ENCODE measurements at places on chromosomes 4 and X.

DNA sequence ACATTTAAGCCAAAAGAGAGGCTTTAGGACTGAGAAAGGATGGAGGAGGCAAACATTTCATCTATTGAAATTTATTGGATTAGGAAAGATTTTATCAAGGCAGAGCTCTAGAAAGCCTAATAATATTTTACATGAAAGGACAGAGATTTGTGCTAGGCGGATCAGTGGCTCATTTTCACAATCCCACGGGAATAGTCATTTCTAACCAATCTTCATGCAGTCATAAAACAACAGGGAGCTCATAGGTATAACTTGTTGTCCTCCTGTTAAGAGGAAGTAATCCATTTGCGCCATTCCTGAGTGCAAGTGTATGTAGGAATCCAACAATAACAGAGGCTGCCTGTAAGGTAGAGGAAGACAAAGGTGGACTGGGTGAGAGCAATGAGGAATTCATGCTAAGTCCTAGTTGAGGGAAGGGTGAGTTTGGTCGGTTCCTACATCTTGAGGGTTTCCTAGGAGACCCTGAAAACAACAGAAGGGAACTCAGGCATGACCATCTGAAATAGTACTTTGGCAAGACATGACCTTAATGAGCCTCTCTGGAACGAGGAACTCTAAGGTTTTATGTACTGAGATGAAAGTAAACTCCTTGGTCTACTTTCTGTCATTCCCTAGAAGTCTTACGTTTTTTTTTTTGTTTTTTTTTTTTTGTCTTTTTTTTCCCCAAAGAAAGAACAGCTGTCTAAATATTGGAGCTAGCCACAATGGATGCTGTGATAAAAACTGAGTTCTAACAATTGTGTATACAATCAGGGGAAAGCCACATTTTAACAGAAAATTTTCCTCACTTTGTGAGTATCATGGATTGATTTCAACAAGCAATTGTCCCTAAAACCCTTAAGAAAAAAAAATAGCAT lies 89.7 kb downstream of the GEMIN8 start:
- no peak for DNase-seq

DNA sequence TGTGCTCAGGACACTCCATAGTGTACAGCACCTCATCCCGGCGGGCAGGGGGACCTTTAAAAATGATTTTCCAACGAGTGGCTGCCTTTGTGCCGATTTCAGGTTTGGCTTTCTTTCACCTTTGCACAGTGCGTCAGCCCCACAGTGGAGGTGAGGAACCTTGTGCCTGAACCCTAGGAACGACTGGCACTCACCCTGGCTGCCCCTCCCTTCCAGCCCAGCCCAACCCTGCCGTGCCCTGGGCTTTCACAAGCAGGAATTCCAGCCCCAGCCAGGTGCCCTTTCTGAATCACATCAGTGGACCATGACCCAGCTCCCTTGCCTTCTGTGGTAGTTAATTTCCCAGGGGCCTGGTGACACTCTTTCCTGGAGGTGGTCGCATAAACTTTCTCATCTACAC lies 1.3 kb downstream of the TMEM164 start:
- DNase-seq: no peak

DNA sequence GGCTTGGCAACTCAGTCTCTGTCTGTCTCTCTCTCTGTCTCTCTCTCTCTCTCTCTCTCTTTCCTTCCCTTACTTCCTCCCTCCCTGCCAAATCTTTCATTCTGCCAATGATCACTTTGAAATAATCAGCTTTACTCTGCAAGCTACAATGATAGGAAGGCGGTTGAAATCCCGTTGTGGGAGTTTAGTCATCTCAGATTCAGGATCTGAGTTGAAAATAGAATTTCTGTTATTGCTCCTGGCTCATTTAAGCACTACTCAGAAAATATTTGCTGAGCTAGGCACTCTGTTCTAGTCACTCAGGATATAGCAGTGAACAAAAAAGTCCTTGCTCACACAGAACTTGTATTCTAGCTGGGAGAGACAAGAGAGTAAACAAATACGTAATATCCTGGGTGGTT lies 56.3 kb upstream of the DCTD start:
- DNase-seq: no peak

DNA sequence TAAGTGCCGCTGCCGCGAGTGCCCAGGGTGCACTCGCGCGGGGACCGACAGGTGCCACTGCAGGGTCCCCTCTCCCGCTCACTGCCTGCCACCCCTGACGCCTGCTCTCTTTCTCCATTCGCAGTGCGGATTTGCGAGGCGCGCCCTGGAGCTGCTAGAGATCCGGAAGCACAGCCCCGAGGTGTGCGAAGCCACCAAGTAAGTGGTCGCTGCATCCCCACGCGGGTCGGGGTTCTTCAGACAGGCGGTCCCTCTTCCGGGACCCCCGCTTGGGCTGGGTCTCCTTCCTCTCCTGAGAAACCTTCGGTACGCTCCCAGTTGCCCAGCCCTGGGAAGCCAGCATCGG lies 547 bp downstream of the GUCY1A1 start:
- DNase-seq: no peak

DNA sequence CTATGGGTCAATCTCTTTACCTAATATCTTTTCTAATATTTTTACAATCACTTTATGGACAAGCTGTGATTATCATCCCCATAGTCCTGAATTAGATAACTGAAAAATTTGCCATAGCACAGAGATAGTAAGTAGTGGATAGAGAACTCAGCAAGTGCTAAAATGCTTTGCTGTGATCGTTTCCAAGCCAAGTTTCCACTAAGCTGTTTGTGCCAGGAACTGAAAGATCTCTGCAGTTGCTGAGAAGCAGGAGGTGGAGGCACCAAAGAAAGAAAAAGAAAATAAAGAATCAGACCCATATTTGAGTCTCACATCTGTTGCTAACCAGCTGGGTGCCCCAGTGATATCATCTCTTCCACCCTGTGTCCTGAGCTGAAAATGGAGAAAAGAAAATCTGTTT lies 605.6 kb upstream of the BOD1L1 start:
- DNase-seq: no peak

- no peak for DNase-seq
Measured at GRCh38 chr4:156901871-156902270, 69.7 kb downstream of the PDGFC start.

DNA sequence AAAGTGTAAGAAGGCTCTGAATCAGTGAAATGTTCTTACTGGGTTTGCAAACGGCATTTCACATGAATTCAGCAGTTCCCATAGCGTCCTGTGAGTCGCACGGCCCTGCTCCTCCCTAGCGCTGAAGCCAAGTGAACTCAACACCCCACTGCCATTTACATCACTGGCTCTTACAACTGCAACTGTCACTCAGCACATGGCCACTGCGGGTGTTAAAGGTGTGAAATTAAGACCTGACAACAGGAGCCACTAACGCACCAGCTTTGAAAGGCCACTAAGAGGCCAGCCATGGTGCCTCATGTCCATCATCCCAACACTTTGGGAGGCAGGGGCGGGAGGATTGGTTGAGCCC lies 31.7 kb downstream of the RNF212 start:
- DNase-seq: peak; percentile 30

DNA sequence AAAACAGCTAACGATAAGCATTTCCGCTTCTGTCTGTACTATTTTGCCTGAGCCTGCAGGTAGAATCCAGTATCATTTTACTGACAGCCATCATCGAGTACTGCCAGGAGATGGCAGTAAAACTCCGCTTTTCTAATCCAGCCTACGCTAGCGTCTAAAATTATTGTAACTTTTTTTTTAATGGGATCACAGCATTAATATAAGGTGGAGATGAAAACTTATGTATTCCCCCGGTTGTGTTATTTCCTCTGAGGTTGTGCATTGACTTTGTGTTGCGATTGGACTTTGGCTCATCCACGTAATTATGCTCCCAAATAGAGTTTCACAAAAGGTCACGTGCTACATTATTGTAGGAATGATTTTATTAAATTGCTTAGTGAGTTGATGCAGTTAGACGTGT lies 248.1 kb downstream of the C4orf33 start:
- DNase-seq: peak; percentile 63

DNA sequence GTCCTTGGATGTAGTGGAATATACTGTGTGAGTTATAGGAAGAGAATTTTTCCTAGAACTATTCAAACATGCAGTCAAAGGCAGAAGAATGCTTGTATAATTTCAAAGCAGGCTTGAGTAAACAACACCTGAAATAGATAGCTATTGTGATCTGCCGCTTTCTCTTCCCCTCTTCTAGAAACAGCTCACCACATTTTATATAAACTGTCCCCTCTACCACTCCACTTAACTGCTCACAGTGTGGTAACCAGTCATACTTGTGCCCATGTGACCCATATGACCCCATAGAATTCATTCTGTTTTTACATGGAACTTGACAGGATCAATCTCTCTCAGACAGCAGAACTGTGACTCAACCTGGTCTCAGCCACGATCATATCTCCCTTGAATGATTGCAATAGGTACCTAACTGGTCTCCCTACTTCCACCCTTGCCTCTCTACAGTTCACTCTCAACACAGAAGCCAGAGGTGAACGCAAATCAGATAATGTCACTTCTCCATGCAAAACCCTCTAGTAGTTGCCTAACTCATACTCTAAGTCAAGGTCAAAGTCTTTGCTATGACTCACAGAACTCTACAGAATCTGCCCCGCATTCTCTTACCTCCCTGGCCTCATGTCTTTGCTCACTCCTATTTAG lies 85.6 kb upstream of the EFHC2 start:
- DNase-seq: no peak

DNA sequence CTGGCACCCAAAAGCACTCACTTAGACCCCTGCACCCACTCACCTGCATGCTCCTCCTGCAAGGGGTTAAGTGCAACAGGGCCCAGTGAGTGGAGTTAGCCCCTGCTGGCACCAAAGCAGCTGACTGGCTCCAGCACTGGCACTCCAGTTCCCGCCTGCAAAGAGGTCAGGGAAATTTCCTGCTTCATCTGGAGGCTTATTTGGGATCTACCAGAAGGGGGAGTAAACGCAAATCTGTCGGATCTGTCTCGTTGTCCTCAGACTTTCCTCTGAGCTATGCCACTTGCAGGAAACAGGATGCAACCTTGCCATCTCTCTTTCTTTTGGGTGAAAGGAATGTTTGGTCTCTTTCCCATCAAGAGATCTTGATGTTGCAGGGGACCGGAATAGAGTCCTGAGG lies 435.6 kb downstream of the PCDH10 start:
- no peak for DNase-seq

DNA sequence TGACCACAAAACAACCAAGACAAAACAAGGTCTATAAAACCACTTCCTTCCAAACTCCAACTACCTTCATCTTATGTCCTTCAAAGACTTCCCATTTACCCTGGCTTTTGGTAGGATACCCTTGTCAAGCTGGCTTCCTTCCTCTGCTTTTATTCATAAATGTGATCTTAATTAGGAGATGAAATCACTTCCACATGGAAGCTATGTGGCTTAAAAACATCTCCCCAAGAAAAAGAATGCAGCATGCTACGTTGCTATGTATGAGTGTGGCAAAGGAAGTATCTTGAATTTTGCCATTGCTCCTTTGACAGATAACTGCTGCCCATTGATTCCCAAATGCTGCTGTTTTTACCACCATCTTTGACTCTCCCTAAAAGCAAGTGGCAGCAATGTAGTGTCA lies 46.4 kb upstream of the VEGFD start:
- DNase-seq: no peak
